Posterior vena cava (tissue), 2 donors: ENCODE measurements at places on chromosomes 13 and 19. TPM values are rescaled to one million over a fixed set of nuclear protein-coding genes. Genes with fewer than 3 reads are reported as not detected.
A peak's percentile ranks its signal among the peaks of the same experiment; 100 is the strongest.

The RDH13 gene
- 8.1 TPM for total RNA-seq

- DNase-seq: no peak
Measured at GRCh38 chr13:39563470-39563735, 39.6 kb downstream of the LHFPL6 start.

- DNase-seq: no peak
Measured at GRCh38 chr19:54256250-54257115, 590 bp downstream of the LILRB5 start.

GRCh38 chr19:45934551-45935230 lies 20.1 kb upstream of the NANOS2 start:
- no peak for DNase-seq

DNA sequence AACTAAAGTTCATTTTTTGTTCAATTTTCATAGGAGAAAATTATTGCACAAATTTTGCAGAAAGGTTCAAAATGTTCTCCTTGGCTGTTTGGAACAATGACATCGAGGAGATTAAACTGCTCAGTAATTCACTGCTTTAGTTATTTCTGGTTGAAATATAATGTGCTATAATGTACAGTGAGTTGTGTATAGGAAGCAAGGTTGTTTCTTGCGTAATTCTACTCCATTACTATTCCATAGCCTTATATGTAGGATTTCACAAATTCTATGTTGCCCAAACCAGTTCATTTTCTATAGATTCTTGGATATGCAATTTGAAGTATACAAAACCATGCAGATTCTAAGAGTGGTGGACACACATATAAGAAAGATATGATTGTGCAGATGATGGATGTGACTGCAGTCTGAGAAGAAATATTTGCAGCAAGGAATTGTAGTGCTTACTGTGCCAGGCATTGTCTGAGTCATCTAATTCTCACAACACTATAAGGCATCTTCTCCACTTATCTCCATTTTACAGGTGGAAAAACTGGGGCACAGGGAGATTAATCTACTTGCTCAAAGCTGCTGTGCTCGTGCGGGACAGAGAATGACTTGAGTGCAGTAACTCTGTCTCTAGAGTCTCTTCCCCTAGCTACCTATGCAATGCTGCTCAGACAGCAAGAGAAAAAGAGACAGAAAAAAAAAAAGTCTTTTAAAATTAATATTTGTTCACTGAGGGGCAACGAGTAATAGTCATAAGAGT lies 515.5 kb downstream of the MYO16 start:
- no peak for DNase-seq

DNA sequence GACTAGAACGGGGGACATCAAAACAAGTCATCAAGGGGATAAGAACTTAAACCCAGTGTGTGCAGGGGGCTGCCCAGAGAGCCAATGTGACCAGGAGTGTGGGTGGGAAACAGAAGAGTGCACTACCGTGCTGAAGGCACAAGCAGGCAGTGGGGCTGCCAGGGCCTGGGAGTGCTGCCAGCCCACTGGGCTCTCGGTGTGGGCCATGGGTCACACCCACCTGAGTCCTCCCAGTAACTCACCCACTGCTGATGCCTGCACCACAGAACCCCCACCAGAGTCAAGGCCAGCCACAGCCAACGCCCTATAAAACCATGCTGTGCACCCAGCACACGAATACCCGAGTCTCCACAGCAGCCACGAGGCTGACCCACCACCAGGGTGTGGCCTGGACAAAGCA lies 8.5 kb downstream of the MED26 start:
- DNase-seq: no peak

DNA sequence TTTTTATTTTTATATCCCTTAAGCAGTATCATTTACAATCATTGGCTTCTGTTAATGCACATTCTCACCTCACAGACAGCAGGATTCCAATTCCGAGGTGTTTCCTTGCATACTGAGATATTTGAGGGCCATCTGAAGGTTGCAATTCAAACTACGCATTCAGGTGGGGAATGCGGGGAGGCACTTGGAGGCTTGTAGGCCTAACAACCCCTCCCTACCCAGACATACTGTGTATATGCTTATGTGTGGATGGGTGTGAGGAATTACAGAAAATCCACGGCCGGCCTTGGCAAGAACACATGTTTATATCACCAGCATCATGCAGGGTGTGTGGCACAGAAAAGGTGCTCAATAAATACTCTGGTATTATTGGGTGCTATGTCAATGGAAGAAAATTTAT lies 43.3 kb upstream of the PCDH8 start:
- no peak for DNase-seq

GRCh38 chr13:113915786-113916329 lies 52.0 kb upstream of the GAS6 start:
- DNase-seq: peak; percentile 32

The ATP13A1 gene
- total RNA-seq: 33.3 TPM

The METTL21C gene
- not detected for total RNA-seq

GRCh38 chr13:107025991-107026390 lies 458.1 kb upstream of the ARGLU1 start:
- DNase-seq: peak; percentile 92

DNA sequence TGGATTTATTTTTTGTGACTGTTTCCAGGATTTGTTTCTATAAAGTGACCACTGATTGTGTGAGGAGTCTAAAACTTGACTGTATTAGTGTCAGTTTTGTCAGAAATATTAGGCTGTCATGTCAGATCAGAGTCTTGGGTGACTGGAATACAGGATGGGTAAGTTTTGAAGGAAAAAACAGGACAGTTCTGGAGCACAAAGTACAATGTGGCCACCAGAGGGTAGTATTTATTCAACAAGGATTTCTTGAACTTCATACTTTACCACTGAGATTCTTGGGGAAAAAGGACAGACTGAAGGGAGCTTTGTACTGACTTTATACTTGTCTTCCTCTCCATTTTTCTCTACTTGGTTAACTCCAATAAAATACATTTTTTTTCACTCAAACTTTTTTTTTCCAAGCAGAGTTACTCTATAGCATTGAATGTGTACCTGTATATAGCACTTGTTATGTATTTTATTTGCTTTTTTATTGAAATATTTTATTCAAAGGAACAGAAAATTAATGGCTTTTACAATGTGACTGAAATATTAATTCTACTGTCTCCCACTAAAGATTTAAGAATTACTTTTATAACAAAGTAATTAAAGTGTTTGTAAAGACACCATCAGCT lies 51.1 kb downstream of the LMO7 start:
- no peak for DNase-seq
